ENCODE measurements at places on chromosomes 13 and 19.
A peak's percentile ranks its signal among the peaks of the same experiment; 100 is the strongest.

GRCh38 chr13:51925865-51926527, 64.2 kb downstream of the CCDC70 start:
- H3K36me3 ChIP-seq = no peaks in the 10 kb centered on the region
- no peak for DNase-seq
- H3K27me3 ChIP-seq = no peaks in the 10 kb centered on the region
- no peak overlapping the region for H3K27ac ChIP-seq
- H3K4me3 ChIP-seq = no peak overlapping the region
- H3K4me1 ChIP-seq = no peaks in the 10 kb centered on the region

DNA sequence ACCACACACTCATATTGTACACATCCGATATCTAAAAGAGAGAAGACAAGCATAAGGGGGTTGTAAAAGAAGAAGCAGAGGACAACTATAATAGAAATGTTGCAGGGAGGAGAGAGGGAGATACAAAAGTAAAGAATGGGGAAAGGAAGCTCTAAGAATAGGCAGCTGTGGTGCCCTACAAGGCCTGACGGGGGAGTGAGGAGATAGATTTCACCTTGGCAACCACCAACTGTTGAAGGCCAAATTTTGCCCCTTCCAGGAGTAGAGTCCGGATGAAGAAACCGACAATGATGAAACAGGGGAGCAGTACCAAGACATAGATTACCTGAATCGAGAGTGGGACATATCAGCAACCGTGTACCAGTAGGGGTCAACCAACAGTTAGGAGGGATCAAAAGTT, 15.9 kb downstream of the SLC6A16 start:
- no peaks in the 10 kb centered on the region for H3K27me3 ChIP-seq
- DNase-seq = no peak
- H3K36me3 ChIP-seq = no peaks in the 10 kb centered on the region
- H3K4me3 ChIP-seq = no peak overlapping the region

DNA sequence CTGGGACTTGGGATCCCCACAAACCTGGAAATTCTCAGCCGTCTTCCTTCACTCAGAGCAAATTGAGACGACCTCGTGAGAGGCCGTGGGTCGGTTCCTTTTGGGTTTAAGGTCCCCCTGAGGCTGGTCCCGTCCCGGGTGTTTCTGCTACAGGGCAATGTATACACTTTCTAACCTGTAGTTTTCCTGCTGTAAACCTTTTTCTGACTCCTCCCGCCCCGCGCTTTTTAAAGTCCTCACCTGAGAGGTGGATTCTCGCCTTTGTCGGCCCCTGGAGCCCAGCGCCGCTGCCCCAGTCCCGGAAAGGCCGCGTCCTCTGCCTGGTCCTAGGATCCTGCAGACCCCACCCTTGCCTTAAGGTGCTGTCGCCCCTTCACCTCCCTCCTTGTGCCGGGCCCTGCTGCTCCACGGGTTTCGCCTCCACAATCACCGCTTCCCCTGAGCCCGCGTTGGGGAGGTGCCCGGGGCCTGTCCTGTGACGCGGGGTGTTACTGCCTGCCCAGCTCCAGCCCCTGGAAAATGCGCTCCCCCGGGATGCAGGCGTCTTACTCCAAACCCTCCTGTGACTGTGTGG, 391 bp downstream of the ZNF761 start:
- no peak for DNase-seq
- no peaks in the 10 kb centered on the region for H3K27me3 ChIP-seq
- peak overlapping the region; percentile 92 for H3K27ac ChIP-seq
- H3K4me1 ChIP-seq = no peaks in the 10 kb centered on the region
- H3K4me3 ChIP-seq = peak overlapping the region; percentile 54

GRCh38 chr13:94188201-94188854, 291.2 kb downstream of the DCT start:
- DNase-seq = no peak
- H3K27me3 ChIP-seq = no peaks in the 10 kb centered on the region
- no peaks in the 10 kb centered on the region for H3K4me1 ChIP-seq

DNA sequence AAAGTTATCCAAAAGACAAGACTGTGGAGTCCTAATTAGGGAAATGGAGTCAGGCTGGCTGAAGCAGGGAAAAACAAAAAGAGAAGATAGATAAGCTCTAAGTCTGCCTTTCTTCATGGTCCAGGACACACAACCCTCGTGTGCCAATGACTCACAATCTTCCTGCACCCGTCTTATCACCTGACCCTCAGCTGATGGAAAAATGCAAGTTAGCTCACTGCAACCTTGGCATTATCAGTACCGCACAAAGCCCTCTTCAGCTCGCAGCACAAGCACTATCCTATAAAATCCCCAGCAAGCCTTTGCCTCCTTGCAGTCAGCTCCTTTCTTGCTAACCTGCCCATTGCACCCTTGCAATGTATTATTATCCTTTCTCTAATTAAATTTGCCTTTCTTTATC, 4.3 kb downstream of the OR7A5 start:
- no peaks in the 10 kb centered on the region for H3K27me3 ChIP-seq
- no peak overlapping the region for H3K4me3 ChIP-seq
- no peak for DNase-seq

DNA sequence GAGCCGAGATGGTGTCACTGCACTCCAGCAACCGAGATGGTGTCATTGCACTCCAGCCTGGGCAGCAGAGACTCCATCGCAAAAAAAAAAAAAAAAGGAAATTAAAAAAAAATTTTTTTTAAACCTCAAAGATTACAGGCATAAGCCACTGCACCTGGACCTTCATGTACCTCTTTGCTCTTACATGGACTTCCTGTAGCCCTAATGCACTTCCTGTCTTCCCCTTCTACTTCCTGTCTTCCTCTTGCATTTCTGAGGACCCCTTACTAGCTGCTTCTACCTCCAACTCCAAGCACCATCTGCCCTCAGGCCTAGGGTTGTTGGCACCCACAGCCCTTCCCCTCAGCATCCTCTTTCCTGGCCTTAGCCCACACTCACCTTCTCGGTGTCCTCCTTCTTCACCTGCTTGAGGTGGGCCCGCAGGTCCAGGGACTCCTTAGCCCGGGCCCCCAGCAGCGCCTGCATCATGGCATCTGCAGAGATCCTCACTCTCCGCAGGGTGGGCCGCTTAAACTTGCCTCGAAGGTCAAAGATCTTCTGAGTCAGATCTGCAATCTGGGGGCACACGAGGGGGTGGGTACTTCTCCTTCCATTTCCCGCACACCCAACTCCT, 3.8 kb downstream of the TNNI3 start:
- H3K4me1 ChIP-seq = no peaks in the 10 kb centered on the region
- H3K27ac ChIP-seq = no peak overlapping the region
- peaks cover 14% of the 10 kb centered on the region for H3K27me3 ChIP-seq
- DNase-seq = no peak

- H3K4me1 ChIP-seq = no peaks in the 10 kb centered on the region
- H3K4me3 ChIP-seq = no peak overlapping the region
- no peak for DNase-seq
- no peak overlapping the region for H3K27ac ChIP-seq
These were observed 8.8 kb upstream of the CDC34 start for GRCh38 chr19:522726-523125.

DNA sequence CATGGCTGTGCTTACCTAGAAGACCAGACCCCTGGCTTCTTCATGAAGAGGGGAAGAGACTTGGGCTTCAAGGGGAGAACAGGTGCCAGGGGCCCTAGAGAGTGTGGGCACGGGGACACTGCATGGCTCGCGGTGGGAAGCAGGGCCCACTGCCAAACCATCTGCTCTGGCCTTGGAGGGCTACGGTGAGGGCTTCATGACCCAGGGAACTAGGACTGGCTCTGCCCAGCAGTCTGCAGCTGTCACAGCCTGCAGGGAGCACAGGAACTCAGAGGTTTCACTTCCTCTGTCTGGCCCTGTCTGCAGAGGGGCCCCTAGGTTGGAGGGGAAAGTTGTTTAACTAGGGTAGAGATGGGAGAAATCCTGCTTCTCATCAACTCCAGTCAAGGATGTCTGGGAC, 4.3 kb downstream of the ERCC1 start:
- H3K4me1 ChIP-seq = no peaks in the 10 kb centered on the region
- no peak for DNase-seq
- H3K36me3 ChIP-seq = no peaks in the 10 kb centered on the region
- no peaks in the 10 kb centered on the region for H3K27me3 ChIP-seq

DNA sequence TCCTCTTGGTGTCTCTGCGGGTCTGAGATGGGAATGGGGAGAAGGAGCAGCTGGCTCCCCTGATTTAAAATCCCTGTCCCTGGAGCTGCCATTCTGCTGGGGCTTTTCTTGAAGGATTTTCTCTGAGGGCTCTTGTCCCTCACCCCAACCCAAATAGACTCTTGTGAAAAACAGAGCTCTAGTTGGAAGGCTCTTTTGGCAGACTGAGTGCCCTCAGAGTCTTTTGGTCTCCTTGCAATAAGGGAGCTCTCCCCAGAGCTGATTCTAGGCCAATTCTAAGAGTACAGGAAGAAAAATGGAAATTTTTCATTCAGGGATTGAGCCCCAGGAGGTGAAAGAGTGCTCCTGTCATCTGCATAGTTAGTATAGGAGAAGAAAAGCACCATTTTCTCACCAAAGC, 238.3 kb downstream of the COG6 start:
- no peak overlapping the region for H3K27ac ChIP-seq
- DNase-seq = no peak
- no peaks in the 10 kb centered on the region for H3K27me3 ChIP-seq
- H3K4me1 ChIP-seq = no peaks in the 10 kb centered on the region
- H3K4me3 ChIP-seq = no peak overlapping the region

GRCh38 chr13:51801631-51802099, 2.3 kb downstream of the DHRS12 start:
- H3K27me3 ChIP-seq = no peaks in the 10 kb centered on the region
- no peaks in the 10 kb centered on the region for H3K36me3 ChIP-seq
- H3K27ac ChIP-seq = peak overlapping the region; percentile 99
- H3K4me1 ChIP-seq = peaks cover 18% of the 10 kb centered on the region

- H3K4me1 ChIP-seq = peaks cover 17% of the 10 kb centered on the region
- peak overlapping the region; percentile 71 for H3K27ac ChIP-seq
- peak; percentile 61 for DNase-seq
- H3K4me3 ChIP-seq = peak overlapping the region; percentile 10
These were observed 1.1 kb downstream of the CAPS start for GRCh38 chr19:5914946-5915781.

Measured in prostate gland (tissue), 2 donors.